GM13976 (cell line): ENCODE measurements at places on chromosomes 1 and 21.

- DNase-seq: no peak
These were observed 28.5 kb downstream of the SLAMF1 start for GRCh38 chr1:160618327-160618726.

- no peak for DNase-seq
These were observed 35.3 kb downstream of the CLCA4 start for GRCh38 chr1:86582161-86582560.

- no peak for DNase-seq
These were observed 73.1 kb downstream of the TNFSF4 start for GRCh38 chr1:173134029-173134428.

DNA sequence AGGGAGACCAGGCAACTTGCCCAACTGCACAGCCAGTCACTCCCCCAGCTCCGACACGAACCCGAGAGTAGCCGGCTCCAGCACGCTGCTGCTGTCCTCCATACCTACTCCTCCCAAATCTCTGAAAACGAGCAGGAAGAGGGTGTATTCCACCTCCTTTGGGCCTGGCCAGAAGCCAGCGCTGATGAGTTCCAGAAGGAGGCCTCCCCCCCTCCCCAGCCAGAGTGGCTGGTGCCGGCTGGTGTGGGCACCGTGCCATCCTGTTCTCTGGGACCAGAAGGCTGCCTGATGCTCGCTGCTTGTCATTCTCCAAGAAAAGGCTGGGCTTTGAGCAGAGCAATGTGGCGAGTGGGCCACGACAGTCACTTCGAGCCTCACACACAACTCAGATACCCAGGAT is 22.2 kb downstream of the KCNN3 start:
- no peak for DNase-seq

- DNase-seq: no peak
These were observed 16.0 kb downstream of the CTNNBIP1 start for GRCh38 chr1:9894115-9894514.

DNA sequence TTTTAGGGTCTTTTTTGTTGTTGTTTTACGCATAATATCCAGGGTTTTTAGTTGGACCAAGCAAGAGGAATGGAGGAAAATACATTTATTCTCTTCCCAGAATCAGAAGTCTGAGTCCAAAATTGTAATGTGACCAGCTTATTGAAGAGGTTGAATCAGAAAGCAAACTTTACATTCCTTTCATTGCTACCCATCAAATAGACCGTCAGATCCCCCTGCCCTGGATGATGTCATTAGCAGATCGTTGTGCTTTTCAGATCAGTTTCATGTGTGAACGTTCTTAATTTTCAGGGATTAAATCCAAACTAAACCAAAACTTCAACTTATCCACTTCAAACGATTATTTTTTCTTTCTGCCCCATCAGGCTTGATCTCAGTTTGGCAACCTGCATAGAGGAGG is 85.7 kb upstream of the NGF start:
- DNase-seq: no peak

DNA sequence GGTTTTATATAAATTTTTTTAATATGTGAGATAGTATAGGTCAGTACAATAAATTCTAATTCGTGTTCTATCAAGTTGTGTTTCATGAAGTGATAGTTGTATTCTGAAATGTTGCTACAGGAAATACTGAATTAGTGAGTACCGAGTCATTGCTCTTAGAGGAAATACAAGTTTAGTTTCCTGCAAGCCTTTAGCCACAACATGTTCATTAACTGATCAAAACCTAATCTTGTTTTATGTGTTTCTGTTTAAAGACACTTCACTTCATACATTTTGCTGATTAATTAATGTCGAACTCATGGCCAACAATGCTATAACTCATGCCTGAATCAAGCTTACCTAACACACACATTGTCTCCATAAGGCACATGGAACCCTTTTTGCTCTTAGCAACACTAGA is 43.6 kb downstream of the LRRC7 start:
- DNase-seq: no peak

- DNase-seq: peak; percentile 34
These were observed 17.5 kb downstream of the RNF2 start for GRCh38 chr1:185062710-185063370.

DNA sequence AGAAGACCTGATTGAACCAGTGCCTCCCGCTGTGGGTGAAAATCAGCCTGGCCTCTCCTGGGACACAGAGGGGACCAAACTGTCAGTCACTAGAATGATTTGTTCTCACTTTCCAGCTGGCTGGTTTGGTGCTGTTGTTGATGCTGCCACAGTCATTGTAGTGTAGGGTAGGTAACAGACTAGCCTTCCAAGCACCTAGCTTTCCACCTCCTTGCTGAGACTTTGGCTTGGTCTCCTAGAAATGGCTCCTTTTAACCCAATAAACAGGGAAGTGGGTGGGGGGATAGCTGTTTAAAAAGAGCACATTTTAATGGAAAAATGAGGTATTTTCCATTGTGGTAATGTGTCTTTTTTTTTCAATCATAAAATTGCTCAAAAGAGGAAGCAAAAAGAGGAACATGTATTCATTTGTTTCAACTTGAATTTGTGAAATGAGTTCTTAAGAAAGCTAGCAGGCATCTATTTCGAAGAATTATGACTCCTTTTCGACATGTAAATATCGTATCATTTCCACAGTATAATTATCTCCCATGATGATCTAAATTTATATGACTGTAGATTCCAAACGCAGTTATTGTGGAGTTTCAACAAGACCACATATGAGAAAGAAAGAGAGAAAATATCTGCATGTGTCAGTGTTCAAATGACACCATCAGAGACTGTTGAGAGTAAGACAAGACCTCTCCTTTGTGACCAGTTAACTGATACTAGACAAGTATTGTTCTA is 190.1 kb downstream of the HLX start:
- DNase-seq: peak; percentile 38

- DNase-seq: no peak
These were observed 9.3 kb downstream of the SLC2A5 start for GRCh38 chr1:9059891-9060744.

DNA sequence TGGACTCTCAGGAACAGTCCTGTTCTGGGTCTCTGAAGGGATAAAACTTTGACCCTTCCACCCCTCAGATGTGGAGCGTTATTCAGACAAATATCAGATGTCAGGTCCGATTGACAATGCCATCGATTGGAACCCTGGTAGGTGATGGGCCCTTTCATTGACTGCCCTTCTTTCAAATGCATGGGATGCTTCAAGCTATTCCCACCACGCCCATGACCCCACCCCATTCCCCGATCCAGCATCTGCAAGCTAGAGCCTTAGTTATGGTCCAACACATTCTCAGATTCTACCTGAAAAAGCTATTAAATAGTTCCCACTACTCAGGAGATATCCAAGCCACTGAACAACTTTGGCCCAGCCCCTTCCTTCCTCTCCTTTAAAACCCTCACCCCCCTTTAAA is 12.5 kb downstream of the POLR3GL start:
- DNase-seq: no peak

DNA sequence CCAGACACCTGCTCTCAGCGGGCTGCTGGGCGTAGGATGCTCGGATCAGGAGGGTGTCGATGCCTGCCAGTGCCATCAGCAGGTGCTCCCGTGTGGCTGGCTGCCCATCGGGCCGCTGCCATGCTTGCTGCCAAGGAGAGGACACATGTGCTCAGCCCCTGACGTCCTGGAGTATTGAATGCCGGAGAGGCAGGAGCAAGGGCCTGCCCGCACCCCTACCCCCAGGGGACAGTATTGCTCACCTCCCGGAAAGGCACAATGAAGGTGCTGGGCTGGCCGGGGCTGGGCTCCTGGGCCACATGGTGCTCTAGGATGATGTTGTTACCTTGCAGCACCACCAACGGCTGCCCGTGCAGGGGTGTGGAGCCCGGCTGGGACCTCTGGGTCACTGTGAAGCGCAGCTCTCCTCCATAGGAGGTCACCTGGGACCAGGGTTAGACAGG is 61.5 kb downstream of the HSPG2 start:
- no peak for DNase-seq

DNA sequence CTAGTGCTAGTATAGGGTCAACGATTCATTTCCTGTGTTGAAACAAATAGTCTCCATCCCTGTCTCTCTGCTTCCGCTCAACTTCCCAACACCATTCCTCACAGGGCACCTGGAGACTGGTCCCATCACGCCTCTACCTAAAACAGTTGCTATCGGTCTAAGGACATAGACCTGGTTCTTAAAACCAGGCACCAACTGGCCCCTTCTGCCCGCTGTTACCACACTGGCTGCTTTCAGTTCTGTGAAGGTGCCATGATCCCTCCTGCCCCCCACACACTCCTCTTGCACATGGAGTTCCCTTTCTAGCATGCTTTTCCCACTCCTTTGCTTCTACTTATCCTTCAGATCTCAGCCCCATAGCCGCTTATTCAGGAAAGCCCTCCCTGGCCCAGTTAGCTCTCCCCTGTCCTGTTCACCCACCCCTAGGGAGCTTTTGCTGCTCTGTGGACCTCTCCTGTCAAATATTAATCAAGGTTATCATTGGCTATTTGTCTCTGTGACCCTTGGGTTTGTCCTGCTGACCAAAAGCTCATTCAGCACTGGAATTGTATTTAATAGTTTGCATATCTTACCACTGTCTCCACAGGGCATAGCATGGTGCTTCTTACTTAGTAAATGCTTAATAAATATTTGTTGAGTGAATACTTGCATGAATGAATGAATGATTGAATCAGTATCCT is 11.9 kb upstream of the KPRP start:
- DNase-seq: no peak

DNA sequence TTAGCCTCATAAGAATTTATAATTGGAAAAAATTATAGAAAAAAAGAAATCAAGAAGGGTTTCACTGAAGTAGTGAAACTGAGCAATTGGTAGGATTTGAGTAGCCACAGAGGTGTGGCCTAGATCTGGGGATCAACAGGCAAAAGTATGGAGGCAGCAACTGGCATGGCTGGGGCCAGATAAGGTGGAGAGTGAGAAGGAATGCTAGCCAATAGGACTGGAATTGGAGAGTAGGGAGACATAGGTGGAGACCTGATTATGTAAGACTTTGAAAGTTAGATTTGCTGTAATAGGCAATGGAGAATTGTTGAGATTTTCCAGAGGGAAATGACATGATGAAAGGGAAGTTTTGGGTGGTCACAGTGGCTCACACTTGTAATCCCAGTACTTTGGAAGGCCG is 24.6 kb upstream of the CGN start:
- no peak for DNase-seq

- DNase-seq: no peak
These were observed 158.1 kb upstream of the COA6 start for GRCh38 chr1:234214911-234215892.

DNA sequence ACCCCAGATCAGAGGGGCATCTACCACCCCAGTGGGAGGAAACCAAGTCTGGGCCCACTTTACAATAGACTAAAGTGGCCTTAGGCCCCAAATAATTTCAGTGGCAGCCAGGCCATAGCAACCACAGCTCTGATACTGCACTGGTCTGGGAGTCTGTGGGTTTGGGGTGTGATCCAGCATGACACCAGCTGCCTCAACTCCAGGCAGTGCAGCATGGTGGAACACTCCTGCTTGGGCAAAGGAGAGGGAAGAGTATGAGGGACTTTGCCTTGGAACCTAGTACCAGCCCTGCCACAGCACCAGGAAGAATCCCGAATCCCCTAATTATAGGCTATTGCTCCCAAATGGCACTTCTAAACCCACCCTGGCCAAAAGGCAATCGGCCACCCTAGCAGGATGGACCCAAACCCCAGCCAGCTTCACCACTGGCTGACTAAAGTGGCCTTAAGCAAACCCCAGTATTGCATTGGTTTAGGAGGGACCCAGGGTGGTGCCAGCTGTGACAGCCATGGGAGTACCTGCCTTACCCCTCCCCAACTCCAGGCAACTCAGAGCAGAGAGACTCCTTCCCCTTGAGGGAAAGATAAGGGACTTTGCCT is 47.1 kb downstream of the PACC1 start:
- DNase-seq: no peak

DNA sequence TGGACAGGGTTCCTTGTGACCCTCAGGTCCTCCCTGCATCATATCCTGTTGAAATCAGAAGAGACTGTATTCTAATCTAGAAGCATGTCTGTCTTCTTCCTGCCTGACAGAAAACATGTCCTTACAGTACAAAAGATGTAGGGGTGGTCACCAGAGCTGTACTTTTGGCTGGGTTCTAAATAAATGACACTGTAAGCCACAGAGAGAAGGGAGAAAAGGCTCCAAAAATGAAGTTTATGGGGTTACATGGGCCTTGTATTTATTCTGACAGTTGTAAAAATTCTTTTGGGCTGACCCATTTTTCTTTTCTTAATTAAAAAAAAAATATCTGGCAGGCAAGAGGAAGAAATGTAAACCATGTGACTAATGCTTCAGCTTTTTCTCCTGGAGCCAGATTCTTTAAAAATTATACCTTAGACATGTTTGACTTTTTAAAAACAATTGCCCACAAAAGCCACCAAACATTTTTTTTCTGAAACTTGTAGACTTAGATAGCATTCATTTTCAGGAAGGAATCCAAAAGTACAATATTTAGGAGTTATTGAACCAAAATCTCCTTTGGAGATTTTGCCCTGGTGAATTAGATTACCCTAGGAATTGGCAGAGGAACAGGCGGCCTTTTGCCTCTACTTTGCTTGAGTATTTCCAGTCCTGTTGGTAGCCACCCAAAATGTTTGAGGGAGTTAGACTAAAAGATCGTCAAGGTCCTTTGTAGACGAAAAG is 17.1 kb downstream of the RGL1 start:
- DNase-seq: no peak
